Suppressor macrophage treated with lipopolysaccharide for 1 hour (primary cell): ENCODE measurements at places on chromosomes 16 and 17.

DNA sequence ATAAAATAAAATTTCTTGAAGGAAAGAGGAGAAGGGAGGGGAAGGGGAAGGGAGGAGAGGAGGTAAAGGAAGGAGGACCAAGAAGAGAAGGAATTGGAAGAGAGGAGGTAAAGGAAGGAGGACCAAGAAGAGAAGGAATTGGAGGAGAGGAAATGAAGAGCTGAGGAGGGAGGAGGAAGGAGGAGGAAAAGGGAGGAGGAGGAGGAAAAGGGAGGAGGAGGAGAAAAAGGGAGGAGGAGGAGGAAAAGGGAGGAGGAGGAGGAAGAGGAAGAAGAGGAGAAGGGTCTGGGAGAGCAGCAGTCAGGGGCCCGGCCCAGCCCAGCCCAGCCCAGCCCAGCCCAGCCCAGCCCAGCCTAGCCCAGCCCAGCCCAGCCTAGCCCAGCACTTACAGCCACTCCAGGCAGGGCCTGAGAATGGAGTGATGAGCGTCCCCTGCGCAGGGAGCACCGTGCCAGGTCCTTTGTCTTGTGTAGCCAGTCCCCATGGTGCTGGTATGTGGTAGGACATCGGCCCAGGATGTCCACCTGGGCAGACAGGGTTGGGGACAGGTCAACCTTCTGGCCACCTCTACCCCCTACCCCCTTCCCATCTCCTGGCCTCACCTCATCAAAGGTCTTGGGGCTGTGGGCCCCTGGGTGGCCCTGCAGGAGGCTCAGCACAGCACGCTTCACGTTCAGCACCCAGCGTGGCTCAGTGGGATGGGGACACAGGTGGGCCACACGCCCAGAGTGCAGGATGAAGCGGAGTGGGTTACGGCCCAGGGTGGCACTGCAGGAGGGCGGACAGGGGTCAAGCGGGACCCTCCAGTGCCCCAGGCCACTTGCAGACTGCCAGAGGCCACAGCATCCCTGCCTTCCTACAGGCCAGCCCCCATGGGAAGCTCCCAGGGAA lies 70.9 kb downstream of the LITAF start:
- no peak for DNase-seq

DNA sequence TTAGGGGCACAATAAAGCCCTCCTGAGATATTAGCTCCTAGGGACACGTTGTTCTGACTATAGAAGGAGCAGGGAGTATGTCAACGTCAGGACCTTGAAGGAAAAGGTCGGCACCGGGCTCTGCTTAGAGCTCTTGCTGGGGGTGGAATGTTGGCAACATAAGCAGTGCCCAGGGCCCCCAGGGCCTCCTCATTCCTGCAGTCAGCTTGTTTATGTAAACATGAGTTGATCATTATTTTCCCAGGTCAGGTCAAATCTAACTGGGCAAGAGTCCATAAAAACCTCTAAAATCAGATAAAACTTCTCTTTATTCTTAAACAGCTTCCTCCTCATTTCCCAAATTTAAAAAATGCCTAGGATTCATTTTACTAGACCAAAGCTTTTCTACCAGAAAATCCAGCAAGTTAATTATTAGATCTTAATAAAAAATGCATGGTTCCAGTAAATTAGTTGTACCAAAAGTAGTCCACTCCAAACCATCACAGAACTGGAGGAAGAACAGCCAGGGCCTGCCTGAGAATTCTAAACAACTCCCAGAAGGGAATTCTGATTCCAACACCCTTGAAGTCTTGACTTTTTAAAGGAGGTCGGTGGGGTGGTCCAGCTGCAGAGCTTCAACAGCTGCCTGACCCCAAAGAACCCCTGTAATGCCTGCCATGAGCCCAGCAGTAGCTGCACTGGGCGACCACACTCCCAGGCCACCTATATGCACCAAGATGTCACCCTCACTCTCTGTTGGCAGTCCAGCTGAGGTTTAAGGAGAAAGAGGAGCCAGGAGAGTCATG lies 54.3 kb downstream of the AMFR start:
- DNase-seq, result no peak

DNA sequence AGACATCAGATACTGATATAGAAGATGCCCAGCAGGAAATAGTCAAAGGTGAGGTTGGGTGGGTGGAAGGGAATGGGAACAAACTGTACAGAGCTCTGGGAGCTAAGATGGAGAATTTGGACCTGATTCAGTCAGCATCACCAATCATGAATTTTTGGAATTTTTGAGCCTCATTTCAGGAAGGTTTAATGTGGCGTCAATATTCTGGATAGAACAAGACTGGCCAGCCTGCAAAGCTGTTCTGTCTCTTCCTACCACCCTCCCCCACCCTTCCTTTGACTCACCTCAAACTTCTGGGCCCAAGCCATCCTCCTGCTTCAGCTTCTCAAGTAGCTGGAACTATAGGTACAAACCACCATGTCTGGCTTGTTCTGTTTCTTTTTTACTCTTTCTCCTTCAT lies 32.6 kb downstream of the CTCF start:
- no peak for DNase-seq

DNA sequence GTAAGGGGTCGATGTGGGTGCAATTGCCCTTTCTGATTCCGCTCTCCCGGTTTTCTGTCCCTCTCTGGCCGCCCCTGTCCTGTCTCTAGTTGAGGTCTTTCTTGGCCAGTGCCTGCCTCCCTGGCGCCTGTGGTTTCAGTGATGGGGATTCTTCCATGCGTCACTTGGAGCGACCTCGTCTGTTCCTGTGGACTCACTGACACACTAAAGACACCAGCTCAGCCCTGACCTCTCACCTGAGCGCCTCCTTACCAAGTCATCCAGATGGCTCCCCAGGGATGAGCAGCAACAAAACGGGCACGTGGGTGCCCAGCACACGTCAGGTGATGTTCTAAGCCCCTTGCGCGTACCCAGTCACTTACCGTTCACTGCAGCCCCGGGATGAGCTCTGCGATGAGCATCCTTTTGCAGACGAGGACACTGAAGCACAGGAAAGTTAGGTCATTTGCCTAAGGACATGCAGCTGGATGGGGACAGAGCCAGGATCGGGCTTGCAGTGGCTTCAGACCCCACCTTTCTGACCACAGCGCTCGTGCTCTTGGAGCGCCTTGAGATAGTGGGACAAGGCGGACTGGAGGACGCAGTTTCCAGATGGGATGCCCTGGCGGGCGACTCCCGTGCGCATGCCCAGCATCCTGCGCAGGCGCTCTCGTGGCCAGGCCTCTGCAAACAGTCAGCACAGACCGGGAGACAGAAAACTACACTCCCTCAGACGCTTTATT lies 11.5 kb upstream of the LGALS3BP start:
- DNase-seq, result no peak

DNA sequence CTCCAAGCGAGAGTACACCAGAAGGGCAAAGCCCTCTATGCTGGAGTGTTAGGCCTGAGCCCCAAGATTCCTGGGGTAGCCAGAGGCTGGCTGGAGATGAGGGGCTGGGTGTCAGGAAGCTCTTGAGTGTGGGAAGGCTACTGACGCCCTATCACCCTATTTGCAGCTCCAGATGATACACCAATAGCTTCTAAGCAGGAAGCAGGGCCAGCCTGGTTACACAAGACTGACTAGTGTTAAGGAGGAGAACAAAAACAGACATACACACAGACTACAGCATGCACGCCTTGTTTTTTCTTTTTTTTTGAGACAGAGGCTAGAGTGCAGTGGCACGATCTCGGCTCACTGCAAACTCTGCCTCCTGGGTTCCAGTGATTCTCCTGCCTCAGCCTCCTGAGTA lies 15.9 kb downstream of the POLR3K start:
- peak; percentile 40 for DNase-seq

DNA sequence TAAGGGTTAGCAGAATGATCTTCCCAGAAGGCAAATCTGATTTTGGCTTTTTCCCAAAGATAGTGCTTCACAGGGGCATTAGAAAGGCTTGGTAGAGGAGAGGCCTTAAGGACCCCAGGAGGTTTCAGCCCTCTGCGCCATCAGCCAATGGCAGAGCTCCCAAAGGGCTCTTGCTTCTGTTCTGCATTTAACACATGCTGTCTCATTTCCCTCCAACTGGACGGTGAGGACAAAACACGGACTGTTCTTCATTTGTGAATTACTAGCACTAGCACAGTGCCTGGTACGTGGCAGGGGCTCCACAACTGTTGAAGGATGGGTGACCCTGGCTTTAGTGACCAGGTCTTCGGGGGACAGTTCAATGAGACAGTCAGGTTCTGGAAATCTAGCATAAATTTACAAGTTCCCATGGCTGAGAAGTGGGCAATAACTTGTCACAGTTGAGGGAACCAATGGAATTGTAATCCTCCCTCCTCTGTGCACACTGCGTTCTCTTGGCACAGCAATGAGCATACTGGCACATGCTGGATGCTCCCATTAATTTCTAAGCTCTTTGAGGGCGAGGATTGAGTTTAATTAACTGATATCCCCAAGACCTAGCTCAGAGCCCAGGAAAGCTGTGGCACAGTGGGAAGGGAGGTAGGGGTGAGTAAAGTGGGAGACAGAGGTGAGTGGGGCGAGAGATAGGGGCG lies 45.4 kb downstream of the COG7 start:
- DNase-seq, result no peak

DNA sequence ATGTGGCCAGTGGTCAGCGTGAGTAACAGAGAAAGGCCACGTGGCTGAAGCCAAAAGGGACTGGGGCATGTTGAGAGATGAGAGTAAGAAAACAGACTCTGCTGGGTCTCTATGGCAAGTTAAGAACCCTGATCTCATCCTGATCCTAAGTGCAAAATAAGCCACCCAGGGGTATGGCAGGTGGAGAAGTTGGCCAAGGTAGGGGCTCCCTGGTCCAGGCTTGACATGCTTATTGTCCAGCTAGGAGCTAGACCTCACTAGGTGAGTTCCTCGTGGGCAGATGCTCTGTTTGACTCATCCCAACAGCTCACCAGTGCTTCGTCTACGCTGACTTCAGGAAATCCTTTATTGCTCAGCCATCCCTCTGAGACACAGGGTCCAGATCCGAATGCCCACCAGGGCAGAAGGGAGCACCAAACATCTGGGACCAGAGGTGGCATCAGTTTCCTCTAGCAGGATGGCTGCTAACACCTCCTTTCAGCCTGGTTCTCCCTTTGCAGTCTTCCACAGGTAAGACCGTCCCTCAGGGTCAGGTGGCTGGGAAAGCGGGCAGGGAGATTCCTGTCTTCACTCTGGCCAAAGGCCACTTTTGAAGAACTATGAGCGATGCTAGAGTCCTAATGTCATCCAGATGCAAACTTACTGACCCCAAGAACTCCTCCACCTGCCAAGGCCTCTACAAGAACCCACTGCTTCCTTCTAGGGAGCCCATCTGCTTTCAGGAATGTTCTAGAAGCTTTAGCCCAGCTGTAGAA lies 99.5 kb downstream of the CDYL2 start:
- no peak for DNase-seq

DNA sequence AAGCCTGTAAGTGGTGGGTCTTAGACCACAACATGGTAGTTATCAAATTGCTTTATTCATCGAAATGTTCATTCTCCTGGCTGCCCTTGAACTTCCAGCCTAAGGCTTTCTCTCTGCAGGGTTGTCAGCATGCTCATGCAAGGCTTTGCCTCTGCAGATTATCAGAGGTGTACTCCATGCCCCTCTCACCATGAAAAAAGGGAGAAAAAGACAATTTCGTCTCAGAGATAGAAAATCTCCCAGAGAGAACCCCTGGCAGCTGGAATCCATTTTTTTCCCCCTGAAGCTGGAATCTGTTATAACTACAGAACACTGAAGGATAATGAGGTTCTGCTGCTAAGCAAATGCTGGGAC lies 33.9 kb upstream of the METTL9 start:
- DNase-seq, result no peak

- DNase-seq, result peak; percentile 31
These were observed 33.9 kb downstream of the CMTM4 start for GRCh38 chr16:66662445-66663194.
